Activated CD4-positive, CD25-positive, alpha-beta regulatory T cell treated with anti-CD3 and anti-CD28 coated beads, Interleukin-2, amount 50 U/mL, for 16 hours (primary cell): ENCODE measurements at places on chromosomes 1 and 21.

GRCh38 chr1:151619489-151620093 lies 7.7 kb downstream of the SNX27 start:
- no peak for DNase-seq

GRCh38 chr1:196933531-196934189 lies 9.9 kb upstream of the CFHR2 start:
- DNase-seq: no peak

DNA sequence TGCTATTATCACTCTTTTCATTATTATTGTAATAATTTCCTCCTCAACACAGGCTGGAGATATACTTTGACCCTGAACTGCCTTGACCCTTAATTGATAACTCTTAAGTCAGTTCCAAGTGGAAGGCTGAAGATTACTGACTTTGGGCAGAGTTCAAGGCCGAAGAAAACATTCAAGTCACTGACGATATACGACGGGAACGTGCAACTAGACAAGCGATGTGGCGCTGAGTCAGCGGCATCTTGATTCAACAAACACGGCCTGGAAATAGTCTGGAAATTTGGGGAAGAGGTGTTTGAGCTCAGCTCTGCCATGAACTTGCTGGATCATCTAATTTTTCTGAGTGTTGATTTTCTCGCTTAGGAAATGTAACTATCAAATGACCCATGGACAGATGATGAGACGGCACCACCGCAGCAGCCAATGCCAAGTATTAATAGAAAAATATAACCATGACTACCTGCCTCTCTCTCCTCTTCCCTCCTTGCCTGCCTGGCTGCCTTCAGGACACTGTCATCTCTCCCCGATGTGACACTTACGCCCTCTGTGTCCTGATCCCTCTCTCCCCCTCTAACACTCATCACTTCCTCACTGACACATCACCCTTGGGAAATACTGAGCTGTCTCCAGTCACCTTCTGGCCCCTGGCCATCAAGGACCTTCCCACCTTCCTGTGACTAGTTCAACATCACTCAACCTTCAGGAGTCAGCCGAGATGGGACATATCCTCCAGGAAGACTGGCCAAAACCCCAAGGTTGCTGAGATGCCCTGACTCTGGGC lies 49.4 kb downstream of the TMCO4 start:
- DNase-seq: no peak

- DNase-seq: no peak
These were observed 656.4 kb upstream of the ADGRL2 start for GRCh38 chr1:81144240-81144825.

DNA sequence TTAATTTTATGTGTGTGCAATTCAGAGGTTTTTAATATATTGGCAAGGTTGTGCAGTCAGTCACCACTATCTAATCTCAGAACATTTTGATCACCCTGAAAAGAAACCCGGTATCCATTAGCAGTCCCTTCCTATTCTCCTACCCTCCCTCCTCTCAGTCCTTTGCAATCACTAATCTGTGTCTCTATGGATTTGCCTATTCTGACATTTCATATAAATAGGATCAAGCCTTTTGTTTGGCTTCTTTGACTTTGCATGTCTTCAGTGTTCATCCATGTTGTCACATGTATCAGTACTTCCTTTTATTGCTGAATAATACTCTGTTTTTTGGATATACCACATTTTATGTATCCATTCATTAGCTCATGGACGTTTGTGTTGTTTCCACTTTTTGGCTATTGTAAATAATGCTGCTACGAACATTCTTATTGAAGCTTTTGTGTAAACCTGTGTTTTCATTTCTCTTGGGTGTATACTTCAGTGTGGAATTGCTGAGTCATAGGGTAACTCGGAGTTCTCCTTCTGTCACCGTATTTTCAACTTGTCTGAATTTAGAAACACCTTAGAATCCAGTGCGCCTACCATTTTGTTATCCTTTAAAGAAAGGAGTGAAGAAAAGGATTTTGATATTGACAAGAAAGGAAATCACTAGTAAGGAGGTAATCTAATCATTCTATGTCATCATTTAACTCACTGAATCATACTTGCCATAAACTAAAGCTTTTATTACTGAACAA lies 3.4 kb downstream of the CEP85 start:
- no peak for DNase-seq

DNA sequence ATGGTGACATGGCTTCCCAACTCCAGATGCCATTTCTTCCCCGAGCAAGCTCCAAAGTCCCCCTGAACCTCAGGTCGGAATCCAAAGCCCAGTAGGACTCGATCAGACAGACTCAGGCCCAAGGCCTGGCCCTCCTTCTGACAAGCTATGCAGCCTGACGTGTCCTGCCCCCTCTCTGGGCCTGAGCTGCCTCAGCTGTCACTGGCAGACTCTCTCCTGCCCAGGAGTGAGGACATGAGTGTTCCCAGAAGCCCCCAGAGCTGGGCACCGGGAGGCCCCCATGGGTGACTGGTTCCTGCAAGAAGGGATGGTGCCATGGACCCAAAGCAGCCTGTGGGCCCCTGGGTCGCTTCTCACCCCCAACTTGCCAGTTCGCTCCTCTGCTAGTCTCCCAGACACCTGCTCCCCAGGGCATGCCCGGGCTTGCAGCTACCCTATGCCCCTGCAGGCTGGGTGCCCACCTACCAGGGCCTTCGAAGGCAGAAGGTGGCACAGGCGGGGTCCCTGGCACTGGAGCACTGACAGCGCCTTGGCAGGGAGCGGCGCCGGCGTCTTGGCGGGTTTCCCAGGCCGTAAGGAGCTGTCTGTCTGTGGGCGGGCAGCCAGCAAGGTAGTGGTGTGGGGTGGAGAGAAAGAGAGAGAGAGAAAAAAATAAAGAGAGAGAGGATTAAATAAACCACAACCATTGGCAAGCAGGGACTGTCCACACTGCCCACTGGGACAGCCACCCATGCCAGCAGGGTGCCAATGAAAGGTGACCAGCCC lies 2.3 kb downstream of the EDN2 start:
- no peak for DNase-seq

GRCh38 chr1:93673163-93673829 lies 8.3 kb downstream of the BCAR3 start:
- no peak for DNase-seq

- peak; percentile 34 for DNase-seq
These were observed 1.6 kb downstream of the ERVH48-1 start for GRCh38 chr21:42923553-42924432.

DNA sequence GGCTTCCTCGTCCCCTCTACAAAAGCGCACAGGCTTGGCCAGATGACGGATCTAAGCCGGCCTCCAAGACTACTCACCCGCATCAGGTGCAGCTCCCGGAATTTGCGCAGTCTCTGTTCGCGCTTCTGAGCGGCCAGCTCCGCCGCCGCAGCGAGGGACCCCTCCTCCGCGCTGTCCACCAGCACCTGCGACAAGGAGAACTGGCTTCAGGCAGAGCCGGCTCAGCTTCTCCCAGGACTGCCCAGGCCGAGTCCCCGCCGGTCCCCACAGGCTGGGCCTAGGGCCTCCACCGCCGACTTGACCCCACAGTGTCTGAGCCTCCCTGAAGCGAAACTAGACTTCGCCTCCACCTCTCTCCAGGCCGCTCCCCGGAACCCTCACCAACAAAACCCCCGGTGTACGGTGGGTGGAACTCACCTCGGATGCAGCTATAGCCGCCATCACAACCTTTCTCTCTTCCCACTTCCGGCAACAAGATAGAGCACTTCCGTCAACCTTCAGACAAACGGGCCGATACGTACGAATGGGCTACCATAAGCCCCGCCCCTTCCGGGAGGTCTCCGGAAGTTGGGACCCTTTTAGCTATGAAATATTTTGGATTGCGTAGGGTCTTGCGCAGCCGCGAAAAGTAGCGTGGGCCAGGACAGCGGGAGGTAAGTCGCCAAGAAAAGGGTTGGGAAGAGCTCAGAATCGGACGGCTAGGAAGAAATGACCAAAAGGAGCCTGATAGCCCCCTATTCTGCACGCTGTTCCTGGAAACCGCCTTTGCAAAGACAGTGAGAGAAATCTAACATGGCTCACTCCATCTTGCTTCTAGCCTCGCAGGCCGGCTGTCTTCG lies at the start of gene SYF2:
Gene SYF2 (minus strand): TSS at position 476 of the 839 bp plus-strand sequence. CDS start 35 bp downstream, at position 441.
- DNase-seq: peak; percentile 85

DNA sequence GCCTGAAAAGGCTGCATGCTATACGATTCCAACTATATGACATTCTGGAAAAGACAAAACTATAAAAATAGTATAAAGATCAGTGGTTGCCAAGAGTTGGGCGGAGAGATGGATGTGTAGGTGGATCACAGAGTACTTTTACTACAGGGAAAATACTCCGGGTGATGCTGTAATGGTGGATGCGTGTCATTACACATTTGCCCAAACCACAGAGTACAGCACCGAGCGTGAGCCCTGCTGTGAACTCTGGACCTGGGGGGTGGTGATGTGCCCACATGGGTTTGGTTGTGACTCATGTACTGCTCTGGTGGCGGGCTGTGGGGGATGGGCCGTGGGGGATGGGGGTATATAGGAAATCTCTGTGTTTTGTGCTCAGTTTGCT lies 162.7 kb upstream of the COL6A1 start:
- peak; percentile 44 for DNase-seq

GRCh38 chr1:211359876-211360275 lies 33.2 kb downstream of the TRAF5 start:
- DNase-seq: no peak

GRCh38 chr1:51316113-51316845 lies 14.1 kb downstream of the TTC39A start:
- DNase-seq: no peak

DNA sequence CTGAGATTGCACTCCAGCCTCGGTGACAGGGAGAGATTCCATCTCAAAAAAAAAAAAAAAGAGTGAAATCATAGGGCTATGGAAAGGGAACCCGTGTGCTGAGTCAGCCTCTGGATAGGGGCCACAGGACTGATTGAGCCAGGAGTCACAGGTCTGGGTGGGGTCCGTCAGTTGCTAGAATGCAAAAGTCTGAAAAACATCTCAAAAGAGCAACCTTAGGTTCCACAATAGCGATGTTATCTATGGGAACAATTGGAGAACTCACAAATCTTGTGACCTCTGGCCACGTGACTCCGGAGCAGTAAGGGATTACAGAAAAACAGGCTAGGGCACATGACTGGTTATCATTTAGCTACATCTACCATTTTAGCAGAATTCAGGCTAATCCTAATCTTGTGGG lies 32.8 kb upstream of the GREM2 start:
- DNase-seq: no peak

GRCh38 chr1:236545621-236546169 lies 21.9 kb downstream of the LGALS8 start:
- DNase-seq: no peak

- DNase-seq: no peak
These were observed 906 bp upstream of the RGS13 start for GRCh38 chr1:192635041-192635440.

GRCh38 chr1:200724064-200724463 lies 14.6 kb upstream of the CAMSAP2 start:
- DNase-seq: no peak

DNA sequence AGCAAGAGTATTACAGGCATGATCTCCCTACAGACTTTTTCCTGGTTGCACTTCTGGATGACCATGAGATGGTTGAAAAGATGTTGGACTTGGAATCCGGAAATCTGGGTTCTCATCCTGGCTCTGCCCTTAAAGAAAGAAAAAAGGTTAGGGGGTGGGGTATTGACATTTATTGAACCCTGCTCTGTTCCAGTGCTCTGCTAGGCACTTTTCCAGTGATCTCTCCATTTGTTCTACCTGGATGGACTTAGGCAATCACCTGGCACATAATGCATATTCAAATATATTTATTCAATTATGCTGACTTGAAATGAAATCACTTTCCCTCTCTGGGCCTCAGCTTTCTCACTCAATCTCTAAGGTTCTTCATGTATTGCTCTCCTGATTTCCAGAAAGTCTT lies 101.0 kb upstream of the NFIA start:
- DNase-seq: no peak

GRCh38 chr1:218475699-218476098 lies 130.6 kb downstream of the TGFB2 start:
- DNase-seq: no peak

GRCh38 chr1:245516284-245516759 lies 361.5 kb downstream of the KIF26B start:
- DNase-seq: no peak

DNA sequence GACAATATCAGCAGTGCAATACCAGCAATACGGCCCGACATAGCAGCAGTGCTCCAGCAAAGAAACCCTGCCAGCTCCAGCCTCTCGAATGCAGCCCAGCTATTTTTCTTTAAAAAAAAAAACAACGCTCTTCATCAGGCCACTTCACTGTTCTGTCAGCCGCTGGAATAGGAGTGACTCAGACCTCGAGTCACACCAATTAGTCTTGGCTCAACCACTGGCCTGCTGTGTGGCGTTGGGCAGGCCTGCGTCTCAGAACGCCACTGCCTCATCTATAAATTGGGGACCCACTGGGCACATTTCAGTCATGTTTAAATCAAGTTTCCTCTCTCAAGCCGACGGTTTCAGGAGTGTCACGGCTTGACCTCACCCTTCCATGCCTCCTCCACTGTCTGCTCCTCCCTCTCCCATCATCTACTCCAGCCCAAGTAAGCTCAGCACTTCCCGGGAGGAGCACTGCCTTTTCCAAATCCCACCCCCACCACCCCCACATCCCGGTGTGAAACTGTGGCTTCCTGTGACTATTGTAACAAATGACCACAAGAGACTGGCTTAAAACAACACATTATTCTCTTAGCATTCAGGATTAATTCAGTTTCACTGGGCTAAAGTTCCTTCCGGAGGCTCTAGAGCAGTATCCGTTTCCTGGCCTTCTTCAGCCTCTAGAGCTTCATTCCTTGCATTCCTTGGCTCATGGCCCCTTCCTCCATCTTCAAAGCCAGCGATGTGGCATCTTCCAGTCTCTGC lies 71.9 kb upstream of the EFHD2 start:
- no peak for DNase-seq

DNA sequence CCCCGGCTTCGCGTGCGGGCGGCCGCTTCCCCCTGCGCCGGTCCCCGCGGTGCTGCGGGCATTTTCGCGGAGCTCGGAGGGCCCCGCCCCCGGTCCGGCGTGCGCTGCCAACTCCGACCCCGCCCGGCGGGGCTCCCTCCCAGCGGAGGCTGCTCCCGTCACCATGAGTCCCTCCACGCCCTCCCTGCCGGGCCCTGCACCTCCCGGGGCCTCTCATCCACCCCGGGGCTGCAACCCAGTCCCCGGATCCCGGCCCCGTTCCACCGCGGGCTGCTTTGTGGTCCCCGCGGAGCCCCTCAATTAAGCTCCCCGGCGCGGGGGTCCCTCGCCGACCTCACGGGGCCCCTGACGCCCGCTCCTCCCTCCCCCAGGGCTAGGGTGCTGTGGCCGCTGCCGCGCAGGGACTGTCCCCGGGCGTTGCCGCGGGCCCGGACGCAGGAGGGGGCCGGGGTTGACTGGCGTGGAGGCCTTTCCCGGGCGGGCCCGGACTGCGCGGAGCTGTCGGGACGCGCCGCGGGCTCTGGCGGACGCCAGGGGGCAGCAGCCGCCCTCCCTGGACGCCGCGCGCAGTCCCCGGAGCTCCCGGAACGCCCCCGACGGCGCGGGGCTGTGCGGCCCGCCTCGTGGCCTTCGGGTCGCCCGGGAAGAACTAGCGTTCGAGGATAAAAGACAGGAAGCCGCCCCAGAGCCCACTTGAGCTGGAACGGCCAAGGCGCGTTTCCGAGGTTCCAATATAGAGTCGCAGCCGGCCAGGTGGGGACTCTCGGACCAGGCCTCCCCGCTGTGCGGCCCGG lies 159.2 kb downstream of the RUNX1 start:
- peak; percentile 51 for DNase-seq
